Stimulated activated CD8-positive, alpha-beta memory T cell treated with anti-CD3 and anti-CD28 coated beads, Interleukin-15, amount 100 ng/mL, for 4 hours (primary cell): ENCODE measurements at places on chromosomes 1 and 21.

GRCh38 chr1:154758346-154758745 lies 111.7 kb downstream of the KCNN3 start:
- no peak for DNase-seq

DNA sequence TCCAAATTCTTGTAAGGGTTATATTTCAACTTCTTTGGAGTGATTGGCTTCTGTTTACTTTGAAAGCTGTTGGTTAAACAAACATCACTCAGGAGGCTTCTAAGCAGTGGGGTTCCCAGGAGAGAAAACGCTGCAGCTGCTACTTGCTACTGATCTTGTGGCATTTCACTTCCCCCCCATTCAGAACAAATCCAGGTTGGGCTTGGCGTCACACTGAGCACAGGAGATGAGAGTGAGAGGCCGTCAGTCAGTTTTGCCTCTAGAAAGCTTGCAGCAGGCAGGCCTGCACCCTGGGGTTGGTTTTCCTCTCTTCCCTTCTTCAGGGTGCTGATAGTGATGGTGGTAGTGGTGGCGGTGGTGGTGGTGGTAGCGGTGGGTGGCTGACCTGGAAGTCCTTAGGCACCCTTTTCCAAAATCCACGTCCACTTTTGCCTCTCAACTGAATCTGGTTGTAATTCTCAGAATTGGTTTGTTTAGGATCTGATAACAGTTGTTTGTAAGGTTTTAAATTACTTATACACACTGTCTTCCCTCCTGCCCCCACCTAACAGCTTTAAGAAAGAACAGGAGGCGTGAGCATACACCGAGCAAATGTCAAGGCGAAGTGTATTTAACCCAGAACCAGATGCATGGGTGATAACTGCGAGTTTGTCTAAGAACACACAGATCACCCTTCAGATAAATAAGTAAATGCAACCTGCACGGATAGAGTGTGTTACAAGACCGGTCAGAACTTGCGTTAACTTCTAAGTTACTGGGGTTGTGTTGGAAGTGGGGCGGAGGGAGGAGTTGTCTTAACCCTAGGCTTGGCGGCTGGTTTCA lies 3.2 kb upstream of the PROX1 start:
- DNase-seq, result no peak

GRCh38 chr1:46530791-46531409 lies 20.5 kb downstream of the KNCN start:
- no peak for DNase-seq

DNA sequence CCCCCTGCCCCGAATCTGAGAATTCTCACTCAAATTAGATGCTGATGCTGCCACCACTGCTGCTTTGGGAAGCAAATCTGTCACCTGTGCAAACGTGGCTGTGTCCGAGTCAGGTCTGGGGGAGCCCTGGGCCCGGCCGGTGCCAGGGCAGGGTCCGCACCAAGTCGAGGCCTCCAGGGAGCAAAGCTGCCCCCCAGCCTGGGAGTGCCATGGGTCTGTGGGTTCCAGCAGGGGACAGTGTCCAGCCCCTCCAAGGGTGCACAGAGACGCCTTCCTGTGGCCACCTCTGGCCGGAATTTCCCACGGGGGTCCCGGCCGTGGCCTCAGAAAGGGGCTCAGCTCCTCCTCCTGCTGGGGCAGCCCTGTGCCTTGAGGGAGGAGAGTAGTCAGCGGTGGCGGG lies 27.7 kb upstream of the TTLL10 start:
- DNase-seq, result no peak

DNA sequence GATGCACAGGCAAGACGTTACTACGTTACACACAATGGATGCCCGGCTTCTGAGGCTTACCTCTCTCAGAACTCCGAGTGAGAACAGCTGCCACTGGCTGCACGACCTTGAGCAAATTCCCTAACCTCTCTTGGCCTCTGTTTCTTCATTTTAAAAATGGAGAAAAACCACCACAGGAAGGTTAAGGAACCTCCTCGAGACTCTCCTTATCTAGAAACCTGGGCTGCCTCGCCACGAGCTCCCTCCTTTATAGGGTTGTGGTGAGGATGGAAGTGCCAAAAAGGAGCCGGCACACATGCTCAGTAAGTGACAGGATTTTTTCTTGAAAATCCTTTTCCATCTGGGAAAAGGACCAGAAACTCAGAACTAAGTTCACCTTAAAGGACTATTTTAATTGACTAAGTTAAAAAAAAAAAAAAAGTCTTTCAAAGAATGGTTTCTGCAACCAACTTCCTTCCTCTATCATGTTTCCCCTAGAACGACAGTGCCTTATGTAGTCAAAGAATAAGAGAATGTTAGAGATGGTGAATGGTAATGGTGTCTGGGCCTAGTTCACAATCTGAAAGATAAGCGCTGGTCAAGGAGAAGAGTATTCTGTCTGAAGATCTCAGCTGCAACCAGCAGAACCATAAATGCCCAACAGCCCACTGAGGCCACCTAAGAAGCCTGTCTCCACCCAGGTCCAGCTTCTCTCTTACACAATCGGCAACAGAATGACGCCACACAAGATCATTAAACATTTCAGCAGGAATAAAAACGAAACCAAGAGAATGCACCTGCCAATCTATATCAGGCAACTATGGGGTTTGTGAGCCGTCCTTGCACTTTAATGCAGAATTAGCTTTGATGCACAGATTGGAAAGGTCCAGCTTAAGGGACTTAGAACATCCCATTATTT lies 64.9 kb downstream of the SLC45A1 start:
- no peak for DNase-seq

DNA sequence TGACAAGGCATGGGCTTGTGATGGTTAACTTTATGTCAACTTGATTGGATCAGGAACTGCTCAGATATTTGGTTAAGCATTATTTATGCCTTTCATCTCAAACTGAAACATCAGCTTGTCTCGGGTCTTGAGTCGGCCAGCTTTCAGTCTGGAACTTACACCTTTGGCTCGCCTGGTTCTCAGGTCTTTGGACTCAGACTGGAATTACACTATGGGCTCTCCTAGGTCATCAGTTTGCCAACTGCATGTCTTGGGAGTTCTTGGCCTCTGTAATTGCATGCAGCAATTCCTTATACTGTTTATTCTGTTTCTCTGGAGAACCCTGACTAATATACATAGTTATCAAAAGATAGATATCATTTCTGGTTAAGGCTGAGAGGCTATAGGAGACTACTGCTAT lies 653.7 kb downstream of the ADGRL2 start:
- no peak for DNase-seq

DNA sequence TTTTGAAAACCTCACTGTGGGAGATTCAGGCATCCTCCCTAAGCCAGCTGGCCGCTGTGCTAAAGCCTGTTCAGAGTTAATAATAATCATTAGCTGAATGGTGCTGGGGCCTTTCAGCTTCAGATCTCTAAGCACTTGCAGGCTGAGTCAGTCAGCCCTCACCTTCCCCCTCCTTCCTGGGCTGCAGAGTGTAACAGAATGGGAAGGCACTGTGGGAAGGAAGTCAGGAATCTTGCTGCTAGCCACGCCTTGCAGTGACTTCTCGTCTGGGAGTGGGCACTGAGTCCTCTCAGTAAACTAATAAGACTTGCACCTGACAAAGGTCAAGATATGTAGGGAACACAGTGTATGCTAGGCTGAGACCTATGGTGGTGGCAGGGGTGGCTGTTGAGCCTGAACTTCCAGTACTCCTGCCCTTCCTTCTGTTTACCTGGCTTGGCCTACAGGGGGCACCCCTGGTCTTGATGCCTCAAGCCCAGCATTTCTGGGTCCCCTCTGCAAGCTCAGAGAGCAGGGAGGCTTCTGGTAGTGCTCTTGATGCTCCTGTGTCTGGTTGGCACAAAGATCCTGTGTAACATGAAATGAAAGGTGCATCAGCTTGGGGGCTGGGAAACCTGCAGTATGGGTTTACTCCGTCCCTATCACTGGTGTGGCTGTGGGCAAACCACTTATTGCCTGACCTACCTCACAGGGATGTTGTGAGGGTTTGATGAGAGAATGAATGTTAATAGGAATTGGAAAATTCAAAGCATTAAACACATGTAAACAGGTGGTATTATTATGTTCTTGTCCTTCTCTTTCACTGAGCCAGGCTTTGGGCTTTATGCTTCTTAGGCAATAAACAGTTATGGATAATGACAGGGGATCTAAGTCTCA lies 6.0 kb downstream of the CYB561D1 start:
- DNase-seq, result no peak

DNA sequence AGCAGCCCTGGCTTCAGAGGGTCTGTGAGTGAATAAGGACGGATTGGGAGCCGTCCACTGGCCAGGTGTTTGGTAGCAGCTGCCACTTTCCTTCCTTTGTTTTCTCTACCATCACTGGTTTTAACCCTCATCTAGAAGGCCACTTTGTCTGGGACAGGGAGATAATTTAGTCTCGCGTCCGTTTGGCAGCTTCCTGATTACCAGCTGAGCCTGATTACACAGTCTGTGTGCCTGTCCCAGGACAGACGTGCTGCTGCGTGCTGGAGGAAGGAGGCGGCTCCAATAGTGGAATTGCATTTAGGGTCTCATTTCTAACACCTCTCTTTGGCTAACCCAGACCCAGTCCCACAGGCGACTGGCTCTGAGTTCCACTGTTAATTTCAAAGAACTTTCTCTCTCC lies 24.6 kb upstream of the CASQ2 start:
- DNase-seq, result no peak

DNA sequence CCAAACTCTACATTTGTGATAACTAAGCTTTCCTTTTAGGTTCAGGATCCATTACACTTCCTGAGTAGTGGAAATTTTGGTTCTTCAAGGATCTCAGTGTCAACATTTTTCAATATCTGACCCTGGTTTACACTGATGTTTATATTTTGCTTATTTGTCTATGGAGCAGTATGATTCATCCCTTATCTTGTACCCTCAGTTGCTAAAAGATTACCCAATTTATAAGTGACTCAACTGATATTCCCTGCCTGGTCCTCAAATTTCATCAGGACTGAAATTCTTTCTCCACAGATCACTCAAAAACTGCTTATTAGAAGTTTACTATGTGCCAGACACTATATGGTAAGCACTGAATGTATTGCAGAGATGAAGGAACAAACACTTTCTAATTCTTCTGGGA lies 139.1 kb upstream of the CHRM3 start:
- DNase-seq, result no peak

DNA sequence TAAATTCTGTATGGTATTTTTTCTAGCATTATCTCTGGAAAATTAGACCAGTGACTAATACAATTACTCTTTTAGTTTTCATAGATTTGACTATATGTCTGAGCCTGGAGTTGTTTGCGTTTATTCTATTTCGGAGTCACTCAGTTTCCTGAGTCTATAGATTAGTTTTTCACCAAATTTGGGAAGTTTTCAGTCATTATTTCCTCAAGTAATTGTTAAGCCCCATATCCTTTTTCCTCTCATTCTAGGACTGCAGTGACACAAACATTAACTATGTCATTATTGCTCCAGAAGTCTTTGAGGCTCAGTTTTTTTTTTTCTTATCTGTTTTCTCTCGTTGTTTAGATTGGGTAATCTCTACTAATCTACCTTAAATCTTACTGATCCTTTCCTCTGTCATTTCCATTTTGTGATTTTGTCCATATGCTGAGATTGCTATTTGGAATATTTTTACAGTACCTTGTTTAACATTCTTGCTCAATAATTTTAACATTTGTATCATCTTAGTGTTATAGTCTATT lies 886.2 kb downstream of the LTN1 start:
- DNase-seq, result no peak

- no peak for DNase-seq
These were observed 38.3 kb downstream of the LRRN2 start for GRCh38 chr1:204647114-204647804.

GRCh38 chr1:208106218-208106617 lies 138.0 kb downstream of the PLXNA2 start:
- no peak for DNase-seq

- no peak for DNase-seq
These were observed 11.3 kb upstream of the IL22RA1 start for GRCh38 chr1:24154215-24154614.

GRCh38 chr1:7015022-7015421 lies 229.8 kb downstream of the CAMTA1 start:
- no peak for DNase-seq

GRCh38 chr21:42532466-42533181 lies 19.0 kb downstream of the SLC37A1 start:
- no peak for DNase-seq

DNA sequence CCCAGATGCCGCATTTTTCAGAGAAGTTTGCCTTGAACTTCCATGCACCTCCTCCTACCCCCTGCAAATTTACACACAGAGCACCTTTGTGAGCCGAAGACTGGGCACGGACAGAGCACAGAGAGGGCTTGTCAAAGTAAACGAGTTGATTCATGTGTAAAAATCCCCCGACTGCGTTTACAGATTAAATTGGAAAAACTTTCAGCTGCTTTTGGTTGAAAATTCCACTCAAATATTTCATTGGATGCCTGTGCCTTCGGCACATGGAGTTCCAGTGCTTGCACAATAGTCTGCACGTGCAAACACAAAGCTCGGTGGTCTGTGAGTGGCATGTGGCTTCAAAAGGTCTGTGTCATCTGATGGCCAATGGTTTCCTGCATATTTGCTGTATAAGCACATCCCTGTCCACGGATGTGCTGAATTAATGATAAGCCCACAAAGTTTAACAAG lies 177.5 kb downstream of the SETD4 start:
- no peak for DNase-seq

- DNase-seq, result no peak
These were observed 220.3 kb upstream of the FGGY start for GRCh38 chr1:59076612-59077011.

DNA sequence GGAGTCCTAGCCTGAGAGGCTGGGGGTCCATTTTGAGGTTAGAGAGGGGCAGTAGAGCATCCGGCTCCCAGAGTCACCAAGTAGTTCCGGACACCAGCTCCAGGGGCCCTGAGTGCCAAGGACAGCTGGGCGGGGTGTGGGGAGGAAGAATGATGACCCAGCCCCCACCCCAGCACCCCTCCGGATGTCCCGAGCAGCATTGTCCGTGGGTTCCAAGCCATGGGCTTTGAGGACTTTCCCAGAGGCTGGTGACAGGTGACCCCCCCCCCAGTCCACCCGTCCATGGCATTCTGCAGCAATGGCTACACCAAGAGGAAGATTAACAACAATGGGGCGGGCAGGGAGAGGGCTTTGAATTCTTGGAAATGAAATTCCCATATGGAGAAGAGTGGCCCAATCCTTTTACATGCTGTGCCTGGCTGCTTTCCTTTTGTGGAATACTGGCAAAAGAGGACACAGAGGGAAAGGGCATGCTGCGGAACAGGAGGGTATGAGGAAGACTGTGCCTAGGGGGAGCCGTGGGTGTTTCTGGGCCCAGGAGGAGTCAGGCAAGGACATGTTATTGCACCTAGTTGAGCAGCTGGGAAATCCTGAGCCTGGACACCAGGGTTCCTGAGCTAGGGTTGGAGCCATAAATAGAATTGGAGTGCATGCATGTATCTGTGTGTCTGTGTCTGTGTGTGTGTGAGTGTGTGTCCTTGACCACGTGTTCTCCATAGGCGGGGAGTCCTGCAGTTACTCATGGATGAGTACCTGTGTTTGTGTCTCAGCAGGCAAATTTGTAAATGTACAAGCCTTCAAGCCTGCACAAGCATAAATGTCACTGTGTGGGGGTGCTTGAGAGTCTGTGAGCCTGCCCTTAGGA lies 956 bp downstream of the ATP1A2 start:
- no peak for DNase-seq

DNA sequence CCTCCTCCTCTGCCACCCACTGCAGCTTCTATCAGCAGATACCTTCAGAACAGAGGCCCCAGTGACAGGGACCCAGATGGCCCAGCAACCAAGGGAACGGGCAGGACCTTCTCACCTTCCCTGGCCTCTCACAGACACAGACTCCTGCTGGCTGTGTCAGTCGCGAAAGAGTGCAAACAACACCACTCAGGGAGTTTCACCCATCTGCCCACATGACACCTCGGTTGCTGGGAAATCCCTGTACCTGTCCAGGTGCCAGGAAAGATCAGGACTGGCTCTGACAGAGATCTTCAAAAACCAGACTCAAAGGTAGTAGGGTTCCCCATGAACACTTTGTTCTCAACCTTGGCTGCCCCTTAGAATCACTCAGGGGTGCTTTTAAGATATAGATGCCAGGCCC lies 83.5 kb upstream of the HIVEP3 start:
- no peak for DNase-seq
